ENCODE measurements at places on chromosomes 7 and 10.

DNA sequence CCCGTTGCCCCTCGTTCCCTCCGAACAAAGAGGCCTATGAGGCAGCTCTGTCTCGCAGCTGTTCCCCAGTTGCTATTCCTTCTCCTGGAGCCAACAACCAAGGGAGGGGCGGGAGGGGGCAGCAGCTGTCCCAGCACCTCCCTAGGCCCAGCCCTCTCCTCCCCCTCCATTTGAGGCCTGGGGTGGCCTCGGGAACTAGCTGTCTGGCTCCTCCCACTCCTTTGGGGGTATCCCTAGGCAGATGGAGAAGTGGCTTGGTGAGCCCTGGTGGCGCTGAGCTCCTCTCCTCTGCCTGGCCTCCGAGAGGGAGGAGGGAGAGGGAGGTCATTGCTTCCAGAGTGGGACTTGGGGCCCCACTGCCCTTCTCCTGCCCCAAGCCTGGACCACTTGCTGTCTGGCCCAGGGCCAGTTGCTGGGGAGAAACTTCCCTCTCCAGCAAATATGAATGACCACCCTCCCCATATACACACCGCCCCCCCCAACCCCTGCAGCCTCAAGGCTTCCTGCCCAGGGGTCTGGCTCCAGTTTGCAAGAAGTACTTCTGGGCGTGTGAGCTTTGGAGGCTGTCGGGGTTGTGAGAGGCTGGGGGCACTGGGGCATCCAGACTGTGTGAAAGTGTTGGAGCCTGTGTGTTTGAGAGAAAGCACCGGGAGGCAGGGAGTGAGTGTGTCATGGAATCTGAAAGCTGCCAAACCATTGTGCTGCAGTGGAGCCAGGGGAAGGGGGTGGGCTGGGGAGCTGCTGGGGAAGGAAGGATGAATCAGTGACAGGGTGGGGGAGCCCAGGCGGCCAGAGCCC, 3.1 kb downstream of the FLNC start:
- no peaks in the 10 kb centered on the region for H3K27me3 ChIP-seq
- H3K27ac ChIP-seq = peak overlapping the region; percentile 92
- peaks cover 37% of the 10 kb centered on the region for H3K36me3 ChIP-seq
- DNase-seq = peak; percentile 99

DNA sequence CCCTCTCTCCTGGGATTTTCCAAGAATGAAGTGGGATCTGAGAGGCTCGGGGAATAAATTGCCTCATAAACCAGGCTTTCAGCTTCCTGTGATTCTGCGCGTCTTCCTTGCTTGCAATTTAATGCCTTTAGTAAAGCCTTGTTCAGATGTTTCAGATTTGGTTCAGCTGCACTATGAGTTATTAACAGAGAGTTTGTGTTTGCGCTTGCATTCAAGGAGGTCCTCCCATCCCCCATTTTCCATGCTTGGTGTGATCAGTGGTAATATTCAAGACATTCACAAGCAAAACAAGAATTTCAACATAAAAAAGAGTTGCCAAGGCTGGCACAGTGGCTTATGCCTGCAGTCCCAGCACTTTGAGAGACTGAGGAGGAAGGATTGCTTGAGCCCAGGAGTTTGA, 1068.9 kb downstream of the TYW1 start:
- H3K36me3 ChIP-seq = no peaks in the 10 kb centered on the region
- H3K4me3 ChIP-seq = no peak overlapping the region
- no peak overlapping the region for H3K27ac ChIP-seq
- no peaks in the 10 kb centered on the region for H3K4me1 ChIP-seq

DNA sequence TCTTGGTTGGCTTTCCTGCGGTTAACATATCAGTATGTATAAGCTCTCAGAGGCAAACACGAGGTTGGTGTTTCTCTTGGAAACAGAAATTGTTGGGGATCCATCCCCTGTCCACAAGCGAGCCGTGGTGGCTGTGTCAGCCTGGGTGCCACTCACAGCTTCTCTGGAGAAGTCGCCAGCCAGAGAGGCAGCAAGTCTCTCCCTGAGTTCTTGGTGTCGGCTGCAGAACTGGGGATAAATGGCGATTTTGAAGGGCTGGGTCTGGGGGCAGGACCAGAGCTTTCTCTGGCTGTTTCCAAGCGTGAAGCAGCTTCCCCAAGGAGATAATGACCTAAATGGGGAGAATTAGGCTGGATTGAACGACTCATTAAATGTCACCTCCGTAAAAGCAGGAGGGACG, 335.3 kb downstream of the GLRX3 start:
- no peaks in the 10 kb centered on the region for H3K36me3 ChIP-seq
- no peak for DNase-seq
- no peak overlapping the region for H3K27ac ChIP-seq

DNA sequence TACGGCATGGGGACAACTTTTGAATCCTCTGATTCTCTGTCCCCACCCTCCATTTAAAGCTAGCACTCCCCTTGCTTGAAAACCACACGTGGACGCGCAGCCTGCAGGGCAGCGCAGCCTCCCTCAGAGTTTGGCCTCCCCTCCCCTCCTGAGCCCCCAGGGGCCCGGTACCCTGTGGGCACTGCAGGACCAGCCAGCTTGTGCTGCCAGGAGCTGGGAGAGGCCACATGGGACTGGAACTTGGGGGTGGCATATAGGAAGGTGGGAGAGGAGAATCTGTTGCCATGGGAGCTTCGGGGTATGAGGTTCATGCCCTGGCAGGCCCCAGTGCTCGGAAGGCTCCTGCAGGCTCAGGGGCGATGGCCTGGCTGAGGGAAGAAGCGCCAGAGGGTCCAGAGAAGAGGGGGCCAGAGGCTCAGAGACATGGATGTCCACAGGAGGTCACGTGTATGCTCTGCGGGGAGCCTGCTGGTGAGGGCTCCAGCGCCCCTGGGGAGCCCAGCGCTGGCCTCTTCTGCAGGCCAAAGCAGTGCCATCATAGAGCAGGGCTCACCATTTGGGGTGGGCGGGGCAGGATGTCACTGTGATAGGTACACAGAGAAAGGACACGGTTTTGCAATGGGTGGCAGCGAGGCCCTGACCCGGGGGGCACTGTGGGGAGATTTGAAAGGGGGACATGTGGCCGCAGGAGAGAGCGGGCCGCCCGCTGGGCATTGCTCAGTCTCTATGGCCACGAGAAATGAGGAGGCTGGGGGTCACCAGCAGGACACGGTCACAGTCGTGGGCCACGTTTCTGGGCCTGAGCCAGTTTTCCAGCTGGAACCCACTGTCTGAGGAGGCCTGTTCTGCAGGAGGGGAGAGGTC, 64.2 kb downstream of the GLRX3 start:
- H3K27ac ChIP-seq = no peak overlapping the region
- no peaks in the 10 kb centered on the region for H3K4me1 ChIP-seq
- DNase-seq = peak; percentile 61
- no peaks in the 10 kb centered on the region for H3K27me3 ChIP-seq
- no peak overlapping the region for H3K4me3 ChIP-seq

DNA sequence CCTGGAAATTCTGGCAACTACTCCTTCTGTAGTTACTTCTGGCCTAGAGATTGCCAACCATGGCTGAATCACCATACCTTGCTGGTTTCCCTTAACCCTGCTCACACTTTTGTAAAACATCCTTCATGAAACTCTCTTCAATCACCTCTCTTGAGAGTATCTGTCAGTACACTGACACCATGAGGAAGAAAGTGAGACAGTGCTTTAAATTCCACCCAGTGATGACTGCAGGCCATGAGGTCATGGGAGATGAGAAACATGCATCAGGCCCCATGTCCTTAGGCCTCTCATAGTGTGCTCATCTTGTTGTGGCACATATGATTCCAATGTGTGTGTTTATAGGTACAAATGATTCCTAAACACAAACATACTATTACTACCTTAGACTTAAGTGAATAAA, 24.6 kb upstream of the NAMPT start:
- DNase-seq = peak; percentile 5
- no peaks in the 10 kb centered on the region for H3K27me3 ChIP-seq
- no peak overlapping the region for H3K4me3 ChIP-seq
- H3K27ac ChIP-seq = no peak overlapping the region
- H3K4me1 ChIP-seq = peaks cover 3% of the 10 kb centered on the region

- H3K4me3 ChIP-seq = no peak overlapping the region
- no peak for DNase-seq
- no peaks in the 10 kb centered on the region for H3K27me3 ChIP-seq
- no peaks in the 10 kb centered on the region for H3K4me1 ChIP-seq
- H3K36me3 ChIP-seq = no peaks in the 10 kb centered on the region
Observed at GRCh38 chr7:111690364-111691111, 128.2 kb upstream of the IMMP2L start.

GRCh38 chr10:109037978-109038377, 885.3 kb downstream of the XPNPEP1 start:
- no peaks in the 10 kb centered on the region for H3K27me3 ChIP-seq
- H3K36me3 ChIP-seq = no peaks in the 10 kb centered on the region
- no peak for DNase-seq
- H3K4me3 ChIP-seq = no peak overlapping the region

GRCh38 chr7:1853986-1854865, 184.1 kb downstream of the ELFN1 start:
- no peak overlapping the region for H3K27ac ChIP-seq
- peak; percentile 56 for DNase-seq
- H3K27me3 ChIP-seq = no peaks in the 10 kb centered on the region
- no peaks in the 10 kb centered on the region for H3K36me3 ChIP-seq
- H3K4me1 ChIP-seq = no peaks in the 10 kb centered on the region
- H3K4me3 ChIP-seq = no peak overlapping the region

DNA sequence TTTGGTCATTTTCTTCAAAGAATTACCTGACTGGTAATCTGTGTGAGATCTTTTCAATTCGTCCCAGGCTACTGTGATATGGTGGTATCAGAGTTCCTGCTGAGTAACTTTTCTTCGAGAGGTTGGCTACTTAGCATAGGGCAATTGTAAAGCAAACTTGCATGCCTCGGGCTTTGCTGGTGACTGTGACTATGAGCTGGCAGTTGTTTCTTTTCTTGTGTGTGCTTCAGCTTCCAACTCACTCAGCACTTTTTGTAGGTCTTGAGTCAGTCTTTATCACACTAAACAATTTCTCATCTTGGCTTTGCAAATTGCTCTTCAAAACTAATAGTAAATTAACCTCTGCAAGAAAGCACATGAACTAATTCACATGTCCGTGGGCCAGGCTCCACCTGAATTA, 44.3 kb downstream of the PRR15 start:
- no peaks in the 10 kb centered on the region for H3K27me3 ChIP-seq
- H3K36me3 ChIP-seq = no peaks in the 10 kb centered on the region
- peak; percentile 71 for DNase-seq
- no peak overlapping the region for H3K27ac ChIP-seq

- H3K36me3 ChIP-seq = no peaks in the 10 kb centered on the region
- H3K4me3 ChIP-seq = no peak overlapping the region
- peaks cover 3% of the 10 kb centered on the region for H3K27me3 ChIP-seq
- H3K4me1 ChIP-seq = no peaks in the 10 kb centered on the region
- DNase-seq = no peak
- no peak overlapping the region for H3K27ac ChIP-seq
Observed at GRCh38 chr10:61244261-61244775, 208.9 kb downstream of the TMEM26 start.

DNA sequence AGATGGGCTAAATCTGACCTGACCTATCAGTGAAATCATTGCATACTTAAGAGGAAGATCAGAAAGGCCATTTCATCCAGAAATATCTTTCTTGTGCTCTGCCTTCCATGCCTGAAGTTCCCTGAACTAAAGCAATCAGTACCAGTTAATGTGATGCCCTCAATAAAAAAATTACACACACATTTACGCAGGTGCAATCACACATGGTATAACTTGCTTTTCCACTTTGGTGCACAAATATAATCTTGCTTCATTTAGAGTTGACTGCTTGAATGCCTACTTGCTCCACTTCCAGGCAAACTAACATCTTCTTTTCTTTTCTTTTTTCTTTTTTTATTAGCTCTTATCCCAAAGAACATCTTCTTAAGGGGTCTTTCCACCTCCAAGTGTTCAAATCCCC, 58.3 kb upstream of the KIF5B start:
- no peak overlapping the region for H3K27ac ChIP-seq
- no peaks in the 10 kb centered on the region for H3K36me3 ChIP-seq
- peaks cover 6% of the 10 kb centered on the region for H3K27me3 ChIP-seq
- H3K4me3 ChIP-seq = no peak overlapping the region

- DNase-seq = no peak
- H3K4me3 ChIP-seq = no peak overlapping the region
- H3K27me3 ChIP-seq = no peaks in the 10 kb centered on the region
- H3K27ac ChIP-seq = no peak overlapping the region
Observed at GRCh38 chr10:51507476-51507875, 191.9 kb downstream of the CSTF2T start.

DNA sequence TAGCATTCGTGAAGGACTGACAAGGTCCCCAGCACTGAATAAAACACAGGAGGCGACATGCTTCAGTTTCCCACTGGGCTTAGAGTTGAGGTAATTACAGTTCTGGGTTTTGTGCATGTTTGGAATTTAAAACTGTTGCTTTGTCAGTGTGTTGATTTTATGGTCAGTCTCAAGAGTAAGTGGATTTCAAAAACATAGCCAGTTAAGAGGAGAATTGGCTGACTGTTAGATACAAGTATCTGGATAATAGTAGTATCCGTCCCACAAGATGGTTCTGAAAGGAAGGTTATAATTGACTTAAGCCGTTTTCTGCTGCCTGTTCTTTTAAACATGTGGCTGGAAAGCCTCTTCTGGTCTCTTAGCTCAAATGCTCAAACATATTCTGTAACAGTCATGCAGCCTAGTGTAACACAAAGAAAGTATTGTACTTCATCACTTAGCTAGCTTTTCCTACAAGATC, 170.9 kb downstream of the POLR1F start:
- H3K36me3 ChIP-seq = no peaks in the 10 kb centered on the region
- H3K27ac ChIP-seq = peak overlapping the region; percentile 34
- H3K4me1 ChIP-seq = peaks cover 9% of the 10 kb centered on the region
- H3K27me3 ChIP-seq = no peaks in the 10 kb centered on the region

- no peak overlapping the region for H3K27ac ChIP-seq
- H3K36me3 ChIP-seq = peaks cover 42% of the 10 kb centered on the region
- H3K4me1 ChIP-seq = peaks cover 13% of the 10 kb centered on the region
Observed at GRCh38 chr7:98879979-98880315, 1.6 kb downstream of the TRRAP start.

DNA sequence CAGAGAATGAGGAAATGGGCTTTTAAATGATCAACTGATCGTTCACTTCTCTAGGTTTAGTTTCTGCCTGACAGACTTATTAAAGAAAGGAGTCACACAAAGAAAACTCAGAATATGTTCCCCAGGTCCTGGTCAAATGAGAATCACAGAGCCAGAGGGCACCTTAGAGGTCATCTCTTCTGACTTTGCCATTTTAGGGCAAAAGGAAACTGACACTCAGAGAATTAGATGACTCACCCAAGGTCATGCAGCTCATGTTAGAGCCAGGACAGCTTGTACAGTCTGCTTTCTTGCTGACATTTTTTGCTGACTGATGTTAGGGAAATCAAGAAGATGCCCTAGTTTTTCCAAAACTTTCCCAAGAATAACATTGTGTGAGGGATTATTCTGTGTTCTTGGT, 312.7 kb upstream of the SP8 start:
- H3K4me1 ChIP-seq = no peaks in the 10 kb centered on the region
- DNase-seq = no peak
- no peaks in the 10 kb centered on the region for H3K36me3 ChIP-seq
- H3K27me3 ChIP-seq = no peaks in the 10 kb centered on the region
- H3K4me3 ChIP-seq = no peak overlapping the region

DNA sequence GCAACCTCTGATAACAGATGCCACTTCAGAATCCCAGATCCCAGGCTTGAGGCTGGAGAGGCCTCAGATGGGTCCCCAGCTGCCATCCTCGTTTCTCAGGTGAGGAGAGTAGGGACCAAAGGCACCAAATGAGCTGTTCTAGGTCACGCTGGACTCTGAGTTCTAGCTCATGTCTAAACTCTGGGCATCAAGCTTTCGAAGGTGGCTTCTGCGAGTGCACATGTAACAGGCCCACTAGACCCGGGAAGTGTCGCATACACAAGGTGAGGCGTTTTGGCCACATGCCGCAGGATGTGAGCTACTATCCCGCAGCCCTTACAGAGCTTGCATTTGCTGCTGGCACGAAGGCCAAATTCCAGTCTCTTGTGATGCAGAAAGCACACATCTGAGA, 355.1 kb upstream of the SHH start:
- no peak overlapping the region for H3K4me3 ChIP-seq
- H3K27me3 ChIP-seq = no peaks in the 10 kb centered on the region
- no peak overlapping the region for H3K27ac ChIP-seq
- no peaks in the 10 kb centered on the region for H3K4me1 ChIP-seq
- H3K36me3 ChIP-seq = no peaks in the 10 kb centered on the region
- no peak for DNase-seq
